ENCODE measurements at places on chromosomes 11 and 22. TPM values are rescaled to one million over a fixed set of nuclear protein-coding genes. Genes with fewer than 3 reads are reported as not detected.

DNA sequence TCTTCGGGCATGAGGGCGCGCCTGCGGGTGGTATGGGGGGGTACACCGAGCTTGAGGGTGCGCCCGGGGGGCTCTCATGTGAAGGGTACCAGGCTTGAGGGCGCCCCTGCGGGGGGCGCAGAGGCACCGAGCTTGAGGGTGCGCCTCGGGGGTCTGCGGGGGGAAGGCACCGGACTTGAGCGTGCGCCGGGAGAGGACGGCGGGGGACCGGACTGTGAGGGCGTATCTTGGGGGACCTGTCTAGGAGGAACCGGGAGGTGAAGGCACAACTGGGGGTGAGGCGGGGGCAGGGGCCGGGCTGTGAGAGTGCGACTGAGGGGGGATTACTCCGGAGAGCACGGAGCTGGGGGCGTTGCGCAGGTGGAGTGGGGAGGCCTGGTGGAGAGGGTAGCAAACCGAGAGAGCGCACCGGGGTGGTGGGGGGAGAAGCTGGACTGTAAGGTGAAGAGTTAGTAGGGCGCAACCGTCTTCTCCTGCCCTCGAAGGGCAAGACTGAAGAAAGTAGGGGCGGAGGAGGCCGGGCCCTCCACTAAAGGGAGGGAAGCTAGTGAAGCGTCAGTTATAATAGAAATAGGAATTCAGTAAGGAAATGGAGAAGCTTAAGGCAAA, 1.1 kb upstream of the DDX6 start:
- DNase-seq: no peak
- no peaks in the 10 kb centered on the region for H3K4me1 ChIP-seq
- peak overlapping the region; percentile 98 for H3K4me3 ChIP-seq
- H3K27ac ChIP-seq: peak overlapping the region; percentile 96

DNA sequence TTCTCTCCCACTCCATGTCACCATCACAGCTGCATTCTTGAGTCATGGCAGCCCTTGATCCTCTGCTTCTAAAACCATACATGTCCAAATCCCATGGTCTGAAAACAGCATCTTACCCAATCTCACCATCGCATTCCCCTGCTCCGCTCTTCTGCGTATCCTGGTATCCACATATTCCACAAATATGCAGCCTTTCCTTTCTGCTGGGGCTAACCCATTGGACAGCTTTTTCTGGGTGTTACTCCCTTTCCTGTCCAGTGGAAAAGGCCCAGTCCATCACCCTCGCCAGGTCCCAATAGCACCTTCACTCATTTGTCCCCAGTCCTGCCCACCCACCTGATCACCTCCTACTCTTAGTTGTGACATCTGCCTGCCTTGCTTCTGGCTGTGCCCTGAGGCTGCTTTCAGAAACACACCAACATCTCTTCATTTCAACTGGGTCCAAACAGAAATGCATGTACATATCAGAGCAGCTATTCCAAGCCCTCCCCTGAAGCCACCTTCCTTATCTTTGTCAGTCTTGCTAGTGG, 237.6 kb upstream of the TBCEL start:
- H3K27ac ChIP-seq: no peak overlapping the region
- no peaks in the 10 kb centered on the region for H3K4me1 ChIP-seq
- H3K27me3 ChIP-seq: no peaks in the 10 kb centered on the region

DNA sequence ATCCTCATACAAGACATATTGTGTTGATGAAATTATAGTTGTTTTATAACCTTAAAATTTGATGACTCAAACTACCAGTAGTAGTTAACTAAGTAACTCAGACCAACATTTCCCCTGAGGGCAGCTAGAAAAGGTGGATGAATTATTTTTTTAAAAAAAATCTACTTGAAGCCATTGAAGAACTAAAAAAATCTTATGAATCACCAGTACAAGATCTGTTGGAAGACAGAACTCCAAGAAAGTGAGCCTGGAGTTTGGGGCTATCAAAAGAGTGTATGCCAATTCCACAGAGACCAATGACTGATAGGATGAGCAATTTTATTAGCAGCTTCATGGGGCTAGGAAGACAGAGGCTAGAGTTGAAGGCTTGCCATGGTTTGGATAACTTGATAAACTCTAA, 72.4 kb downstream of the CYP2R1 start:
- H3K4me1 ChIP-seq: no peaks in the 10 kb centered on the region
- no peak for DNase-seq
- H3K27ac ChIP-seq: no peak overlapping the region
- H3K27me3 ChIP-seq: no peaks in the 10 kb centered on the region
- H3K4me3 ChIP-seq: no peak overlapping the region
- H3K36me3 ChIP-seq: peaks cover 3% of the 10 kb centered on the region

DNA sequence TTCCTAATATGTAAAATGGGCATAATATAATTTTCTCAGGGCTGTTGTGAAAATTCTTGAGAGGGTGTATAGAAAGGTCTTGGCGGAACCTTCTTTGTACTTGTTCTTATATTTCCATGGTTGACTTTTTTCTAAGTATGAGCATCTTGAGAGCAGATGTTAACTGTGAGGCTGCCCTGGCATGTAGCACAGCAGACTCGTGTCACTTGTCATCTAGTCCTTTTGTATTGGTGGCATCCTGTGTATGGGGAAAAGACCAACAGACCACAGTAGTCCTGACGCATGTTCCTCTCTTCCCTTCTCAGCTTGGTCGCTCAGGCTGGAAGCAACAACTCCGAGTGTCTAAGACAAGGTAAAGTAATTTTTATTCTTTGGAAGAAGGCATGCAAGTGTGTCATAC, 153.8 kb upstream of the ZBED5 start:
- H3K4me1 ChIP-seq: no peaks in the 10 kb centered on the region
- H3K27me3 ChIP-seq: no peaks in the 10 kb centered on the region
- H3K27ac ChIP-seq: no peak overlapping the region
- H3K4me3 ChIP-seq: no peak overlapping the region
- DNase-seq: no peak
- H3K36me3 ChIP-seq: no peaks in the 10 kb centered on the region

DNA sequence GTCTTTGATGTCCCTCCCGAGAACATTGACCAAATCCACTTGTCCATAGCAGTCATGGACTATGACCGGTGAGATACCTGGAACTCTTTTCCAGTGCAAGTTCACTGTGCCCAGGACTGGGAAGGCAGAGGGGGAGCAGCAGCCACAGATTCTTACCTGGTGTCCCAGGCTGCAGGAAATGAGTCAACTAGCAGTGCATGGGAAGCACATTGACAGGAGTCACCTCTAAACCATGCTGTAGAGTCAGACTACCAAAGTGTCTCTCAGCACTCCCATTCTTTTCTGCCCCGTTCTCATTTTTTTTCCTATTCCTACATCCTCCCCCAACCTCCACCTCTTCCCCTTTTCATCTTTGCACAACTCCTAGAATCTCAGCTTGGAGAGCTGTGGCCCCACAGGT, 67.2 kb upstream of the OLFML1 start:
- H3K36me3 ChIP-seq: no peaks in the 10 kb centered on the region
- DNase-seq: no peak
- H3K4me3 ChIP-seq: no peak overlapping the region

DNA sequence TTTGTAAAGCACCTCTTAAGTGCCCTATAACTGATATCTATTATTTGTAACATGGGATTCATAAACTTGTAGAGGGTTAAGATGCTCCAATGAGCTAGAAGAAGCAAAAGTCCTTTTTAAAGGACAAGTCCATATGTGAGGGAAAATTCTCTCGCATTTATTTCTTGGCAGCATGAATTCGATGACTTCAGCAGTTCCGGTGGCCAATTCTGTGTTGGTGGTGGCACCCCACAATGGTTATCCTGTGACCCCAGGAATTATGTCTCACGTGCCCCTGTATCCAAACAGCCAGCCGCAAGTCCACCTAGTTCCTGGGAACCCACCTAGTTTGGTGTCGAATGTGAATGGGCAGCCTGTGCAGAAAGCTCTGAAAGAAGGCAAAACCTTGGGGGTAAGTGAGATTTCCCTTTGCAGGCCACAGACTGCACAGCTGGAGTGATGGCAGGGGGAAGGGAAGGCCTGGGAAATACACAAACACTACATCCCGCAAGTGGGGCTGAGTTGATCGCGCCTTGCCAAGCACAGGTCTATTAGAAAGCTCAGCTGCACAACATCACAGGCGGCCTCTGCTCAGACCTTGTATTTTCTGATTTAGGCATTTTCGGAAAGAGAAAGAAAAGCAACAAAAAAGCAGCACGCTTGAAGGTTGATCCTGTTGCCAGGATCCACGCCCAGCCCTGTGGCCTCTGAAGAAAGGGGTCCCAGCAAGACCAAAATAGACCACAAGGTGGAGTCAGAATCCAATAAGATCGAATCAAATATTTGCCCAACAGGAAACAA, 1.5 kb downstream of the MS4A8 start:
- no peak overlapping the region for H3K27ac ChIP-seq
- H3K36me3 ChIP-seq: no peaks in the 10 kb centered on the region
- DNase-seq: no peak
- H3K4me3 ChIP-seq: no peak overlapping the region
- no peaks in the 10 kb centered on the region for H3K27me3 ChIP-seq

GRCh38 chr11:225734-226453, 10.2 kb downstream of the SIRT3 start:
- no peaks in the 10 kb centered on the region for H3K4me1 ChIP-seq
- no peak overlapping the region for H3K4me3 ChIP-seq
- no peak overlapping the region for H3K27ac ChIP-seq
- H3K36me3 ChIP-seq: no peaks in the 10 kb centered on the region
- no peaks in the 10 kb centered on the region for H3K27me3 ChIP-seq

SOX6 gene
- 7.9 TPM for total RNA-seq

TMX2 gene
- total RNA-seq: 125 TPM

DNA sequence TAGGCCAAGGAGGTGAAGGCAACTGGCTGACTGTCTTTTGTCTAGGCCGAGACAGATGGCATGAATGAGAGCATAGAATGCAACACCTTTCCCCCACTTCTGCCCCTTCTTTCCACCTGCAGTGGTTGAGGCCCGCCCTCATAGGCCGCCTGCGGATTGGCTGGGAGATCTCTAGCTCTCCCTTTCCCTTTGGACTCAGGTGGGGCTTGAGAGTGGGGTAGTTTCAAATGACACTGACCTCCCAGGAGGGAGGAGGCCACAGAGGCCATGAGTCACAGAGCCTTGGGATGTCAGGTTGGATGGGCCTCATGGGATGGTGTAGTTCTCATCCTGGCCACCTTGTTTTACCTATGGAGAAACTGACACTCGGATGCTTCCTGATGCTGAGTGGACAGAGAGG, 9.1 kb downstream of the MICAL2 start:
- H3K36me3 ChIP-seq: no peaks in the 10 kb centered on the region
- peaks cover 34% of the 10 kb centered on the region for H3K4me1 ChIP-seq
- H3K27ac ChIP-seq: no peak overlapping the region
- no peak for DNase-seq

DNA sequence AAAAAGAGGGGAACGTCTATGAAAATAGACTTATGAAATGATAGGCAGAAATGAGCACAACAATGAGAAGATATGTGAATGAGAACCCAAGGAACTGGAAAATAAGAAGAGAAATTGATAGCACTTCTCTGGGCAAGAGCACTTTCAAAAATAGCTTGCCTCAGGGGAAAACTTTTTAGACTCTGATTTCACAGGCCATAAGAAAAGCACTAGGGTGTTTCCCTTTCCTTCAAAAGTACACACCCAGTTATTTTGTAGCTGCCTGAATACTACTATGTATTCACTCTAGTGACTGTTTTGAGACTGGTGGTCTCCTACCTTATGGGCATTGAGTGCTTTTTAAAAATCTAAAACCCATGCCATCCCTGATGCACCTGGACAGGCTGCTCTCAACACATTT, 172.3 kb upstream of the SOX6 start:
- DNase-seq: no peak
- no peak overlapping the region for H3K27ac ChIP-seq
- H3K27me3 ChIP-seq: no peaks in the 10 kb centered on the region
- no peaks in the 10 kb centered on the region for H3K4me1 ChIP-seq
- no peaks in the 10 kb centered on the region for H3K36me3 ChIP-seq

LAMTOR1 gene
- 54.3 TPM for total RNA-seq

GRCh38 chr11:64614917-64615316, 23.9 kb downstream of the SLC22A12 start:
- no peak for DNase-seq
- H3K27me3 ChIP-seq: no peaks in the 10 kb centered on the region
- H3K27ac ChIP-seq: no peak overlapping the region
- no peak overlapping the region for H3K4me3 ChIP-seq
- no peaks in the 10 kb centered on the region for H3K36me3 ChIP-seq
- no peaks in the 10 kb centered on the region for H3K4me1 ChIP-seq

OR52H1 gene
- total RNA-seq: not detected

GGT1 gene
- 2.6 TPM for total RNA-seq

DNA sequence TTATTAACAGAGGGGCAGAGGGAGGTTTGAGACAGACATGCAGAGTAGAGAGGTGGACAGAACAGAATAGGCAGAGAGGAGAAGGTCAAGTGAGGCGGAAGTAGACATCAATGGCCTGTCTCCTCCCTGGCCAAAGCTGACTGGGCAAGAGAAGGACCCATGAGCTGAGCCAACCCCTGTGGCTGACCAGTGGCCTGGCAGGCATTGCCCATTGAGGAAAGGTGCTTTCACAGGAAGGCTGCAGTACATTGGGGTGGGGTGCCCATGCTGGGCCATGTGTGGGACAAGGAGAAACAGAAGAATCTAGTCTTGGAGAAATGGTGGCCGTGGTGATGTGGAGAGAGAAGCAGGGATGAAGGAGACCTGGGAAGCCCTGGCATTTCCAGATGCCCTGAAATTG, 76.0 kb downstream of the MYEOV start:
- no peak overlapping the region for H3K27ac ChIP-seq
- peaks cover 13% of the 10 kb centered on the region for H3K4me1 ChIP-seq
- DNase-seq: no peak
- no peaks in the 10 kb centered on the region for H3K27me3 ChIP-seq
- H3K4me3 ChIP-seq: no peak overlapping the region

MN1 gene
- total RNA-seq: 36.6 TPM

DYNC2H1 gene
- total RNA-seq: 13.9 TPM

DNA sequence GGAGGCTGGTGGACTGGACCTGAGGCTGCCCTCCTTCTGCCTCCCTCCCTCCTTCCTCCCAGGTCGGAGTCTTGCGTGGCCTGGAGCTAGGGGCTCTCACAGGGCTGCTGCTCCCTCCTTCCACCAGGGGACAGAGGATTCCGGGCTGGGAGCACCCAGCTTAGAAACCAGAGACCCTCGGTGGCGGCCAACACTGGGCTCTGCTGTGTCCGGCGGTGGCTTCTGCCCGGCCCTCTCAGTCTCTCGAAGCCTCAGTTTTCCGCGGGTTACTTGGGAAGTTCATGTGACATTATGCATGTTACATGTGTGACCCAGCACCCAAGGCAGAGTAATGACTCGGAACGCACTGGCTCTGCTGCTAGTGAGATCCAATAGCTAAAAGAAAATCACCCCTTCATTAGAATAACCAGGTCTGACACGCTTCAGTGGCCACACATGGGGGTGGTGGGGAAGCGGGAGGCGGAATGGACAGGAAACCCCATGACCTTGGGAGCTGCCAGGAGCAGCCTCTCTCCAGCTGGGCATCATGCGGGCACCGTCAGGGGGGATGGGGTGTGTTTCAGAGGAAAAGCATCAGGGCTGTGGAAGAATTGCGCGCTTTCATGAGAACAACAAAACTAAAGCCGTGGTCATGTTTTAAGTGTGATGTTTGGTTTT, 5.9 kb upstream of the MRGPRG start:
- DNase-seq: no peak
- H3K27me3 ChIP-seq: peaks cover 18% of the 10 kb centered on the region
- no peak overlapping the region for H3K4me3 ChIP-seq
- no peaks in the 10 kb centered on the region for H3K4me1 ChIP-seq

GRCh38 chr11:110366291-110366690, 63.5 kb upstream of the FDX1 start:
- DNase-seq: peak; percentile 40
- H3K4me1 ChIP-seq: peaks cover 7% of the 10 kb centered on the region
- no peaks in the 10 kb centered on the region for H3K36me3 ChIP-seq

CD3G gene
- total RNA-seq: not detected

TMEM258 gene
- 95.5 TPM for total RNA-seq
